ENCODE measurements at places on chromosomes 6 and 20.

DNA sequence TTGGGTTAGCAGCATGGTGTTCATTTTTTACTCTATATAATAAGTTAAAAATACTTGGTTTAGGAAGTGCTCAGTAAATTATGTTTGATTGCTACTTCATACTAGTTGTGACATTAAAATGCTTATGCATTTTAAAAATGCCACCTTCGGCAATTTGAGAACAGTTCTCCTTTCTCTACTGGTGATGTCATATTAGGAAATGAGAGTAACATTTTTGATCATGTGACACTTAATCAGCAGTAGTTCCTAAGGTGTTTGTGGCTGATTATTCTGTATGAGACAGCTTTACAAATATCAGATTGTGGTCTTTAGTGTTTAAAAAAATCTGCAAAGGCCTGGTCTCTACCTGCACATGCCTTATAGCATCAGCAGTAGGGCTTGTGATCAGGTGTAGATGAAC lies 4.4 kb downstream of the GZF1 start:
- DNase-seq, result no peak

DNA sequence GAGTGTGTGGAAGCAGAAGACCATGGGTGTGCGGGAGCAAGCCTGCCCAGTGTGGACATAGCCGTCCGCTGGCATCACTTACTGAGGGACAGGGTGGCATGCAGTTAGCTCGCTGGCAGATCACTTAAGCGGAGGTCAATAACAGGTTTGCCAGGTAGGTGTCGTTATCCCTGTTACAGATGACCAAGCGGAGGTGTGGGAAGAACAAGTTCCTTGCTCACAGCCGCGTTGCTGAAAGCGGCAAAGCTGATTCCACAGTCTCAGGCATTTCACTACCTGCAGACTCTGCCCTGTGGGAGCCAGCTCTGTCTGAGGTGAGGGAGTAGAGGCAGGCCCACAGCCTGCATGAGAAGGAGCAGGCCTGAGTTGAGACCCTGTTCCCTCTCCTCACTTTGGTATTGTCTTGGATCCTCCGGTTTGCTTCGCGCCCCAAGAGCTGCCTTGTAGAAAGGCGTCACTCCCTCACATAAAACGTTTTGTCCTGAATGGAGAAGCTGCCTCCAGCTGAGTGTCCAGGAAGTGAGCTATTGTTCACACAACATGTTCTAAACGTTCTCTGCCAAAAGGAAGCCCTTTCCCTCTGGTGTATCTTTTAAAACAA lies 96.9 kb downstream of the TCP11 start:
- peak; percentile 88 for DNase-seq

DNA sequence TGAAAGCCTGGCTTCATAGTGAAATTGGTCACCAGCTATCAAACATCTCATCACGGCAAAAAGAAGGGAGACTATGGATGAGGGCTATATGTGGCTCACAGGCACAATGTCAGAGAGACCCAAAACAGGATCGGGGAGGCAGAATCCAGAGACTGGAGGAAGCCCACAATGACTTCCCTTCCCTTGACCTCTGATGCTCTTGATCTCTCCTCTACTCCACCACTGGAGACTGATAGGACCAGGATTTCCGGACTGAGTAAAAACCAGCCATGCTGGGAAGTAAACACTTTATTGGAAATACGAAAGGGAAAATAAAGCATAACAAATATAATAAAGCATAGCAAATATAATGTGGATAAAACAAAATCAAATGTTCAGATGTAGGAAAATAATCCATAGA lies 597.3 kb downstream of the UTRN start:
- DNase-seq, result no peak

GRCh38 chr6:89727501-89727900 lies 89.0 kb upstream of the LYRM2 start:
- no peak for DNase-seq

DNA sequence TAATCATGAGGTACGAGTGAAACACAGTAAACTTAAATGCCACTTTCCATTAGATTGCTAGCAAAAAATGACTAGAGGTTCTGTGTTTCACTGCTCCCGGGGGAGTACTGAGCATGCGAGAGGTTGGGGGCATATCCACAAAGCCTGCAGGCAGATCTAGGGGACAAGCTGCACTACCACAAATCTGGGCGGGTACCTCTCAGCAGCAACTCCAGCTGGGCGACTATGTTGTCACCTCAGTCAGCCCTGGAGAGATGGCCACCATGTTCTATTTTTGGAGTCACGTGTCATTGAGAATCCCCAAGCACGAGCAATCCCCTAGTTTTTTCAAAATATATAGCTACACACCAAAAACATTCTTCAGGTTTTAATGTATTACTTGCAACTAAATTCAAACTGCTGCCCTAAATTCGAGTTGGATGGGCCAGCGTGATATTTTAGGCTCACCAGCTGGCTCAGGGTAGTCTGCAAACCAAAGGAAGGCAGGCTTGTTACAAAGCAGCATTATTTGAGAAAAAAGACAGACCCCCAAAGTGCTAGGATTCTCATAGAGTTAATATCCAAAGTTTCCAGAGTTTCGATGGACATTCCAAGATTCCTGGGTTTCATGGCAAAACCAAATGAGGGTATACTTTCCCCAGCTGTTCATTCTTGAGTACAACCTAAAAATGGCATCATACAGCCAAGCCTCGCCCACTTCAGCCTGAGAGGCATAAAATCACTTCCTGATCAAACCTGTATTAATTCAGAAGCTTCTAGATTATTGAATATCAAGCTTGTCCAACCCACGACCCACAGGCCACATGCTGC lies 24.1 kb upstream of the MYLIP start:
- no peak for DNase-seq

- no peak for DNase-seq
Observed at GRCh38 chr6:170073846-170074245, 217.0 kb downstream of the DLL1 start.

DNA sequence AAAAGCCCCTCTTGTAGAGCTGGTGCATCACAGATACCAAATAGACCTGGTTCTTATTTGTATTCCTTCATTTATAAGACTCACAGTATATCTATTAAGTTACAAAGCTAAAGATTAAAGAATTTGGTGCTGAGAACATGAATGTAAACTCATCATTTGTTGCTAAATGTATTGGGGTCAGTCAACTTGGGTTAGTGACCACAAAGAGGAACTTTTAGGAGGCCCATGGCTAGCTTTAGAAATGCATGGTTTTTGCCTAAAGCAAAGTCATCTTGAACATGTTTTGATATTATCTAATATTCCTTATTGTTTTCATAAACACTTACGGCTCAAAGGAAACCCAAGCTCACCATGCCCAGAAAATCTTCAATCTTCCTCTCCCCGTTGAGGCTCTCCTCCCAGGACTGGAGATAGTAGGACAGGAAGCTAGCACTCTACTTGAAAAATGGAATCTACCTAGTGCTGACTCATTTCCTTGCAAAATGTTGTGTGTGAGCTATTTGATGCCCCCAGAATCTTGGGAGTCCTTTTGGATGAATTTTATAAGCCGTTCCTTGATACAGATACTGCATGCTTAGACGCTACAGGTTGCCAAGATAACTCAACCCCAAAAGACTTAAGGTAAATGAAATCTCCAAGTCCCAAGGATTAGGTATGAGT lies 121.4 kb downstream of the BMP2 start:
- DNase-seq, result no peak

Data from LNCaP clone FGC (cell line).